Left renal cortex interstitium (tissue), 4 donors: ENCODE measurements at places on chromosomes 7 and 10.

GRCh38 chr7:83599131-83599530 is 49.8 kb downstream of the SEMA3E start:
- DNase-seq = no peak

DNA sequence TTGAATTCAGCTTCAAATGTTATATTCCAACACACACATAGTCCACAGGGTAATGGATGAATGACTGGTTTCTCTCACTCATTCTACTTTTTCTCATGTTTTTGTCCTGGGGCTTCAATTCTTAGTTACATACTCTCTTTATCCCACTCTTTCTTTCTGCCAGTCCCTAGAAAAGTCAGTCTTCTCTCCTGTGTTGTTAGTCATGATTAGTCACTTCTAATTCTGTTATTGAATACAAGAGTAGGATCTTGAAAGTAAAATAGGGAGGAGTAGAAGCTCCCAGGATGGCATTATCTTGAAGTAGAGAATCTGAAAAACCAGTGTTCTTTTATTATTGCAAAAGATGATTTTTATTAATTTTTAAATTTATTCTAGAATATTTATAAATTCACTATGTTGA is 45.5 kb upstream of the CALCR start:
- DNase-seq = no peak

DNA sequence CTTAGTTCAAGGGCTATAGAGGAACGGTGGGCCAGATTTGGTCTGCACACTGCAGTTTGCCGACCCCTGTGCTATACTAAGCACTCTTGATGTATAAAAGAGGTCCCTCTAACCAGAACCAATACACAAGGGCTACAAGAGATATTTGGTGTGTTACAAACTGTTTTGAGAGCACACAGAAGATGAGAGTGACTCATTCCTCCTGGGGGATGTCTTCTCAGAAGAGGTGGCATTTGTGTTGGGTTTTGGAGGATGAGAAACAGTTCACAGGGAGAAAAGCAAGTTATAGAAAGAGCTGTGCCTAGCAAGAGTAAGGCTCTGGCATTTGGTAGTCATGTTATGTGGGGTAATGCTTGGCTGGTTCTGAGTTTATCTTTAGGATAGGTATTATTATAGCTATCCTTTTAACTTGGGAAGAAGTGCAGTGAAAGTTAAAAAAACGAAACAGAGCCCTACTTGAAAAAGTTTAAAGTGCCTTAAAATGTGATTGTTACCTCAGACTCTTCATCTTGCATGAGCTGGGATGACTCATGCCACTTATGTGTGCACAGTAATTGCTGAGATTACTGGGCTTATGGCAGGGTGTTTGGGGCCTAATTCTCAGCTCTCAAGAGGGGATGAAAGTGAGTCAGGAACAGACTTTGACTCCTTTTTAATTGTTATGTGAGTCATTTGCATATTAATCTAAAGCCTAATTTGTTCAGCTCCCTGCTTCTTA is 160.4 kb downstream of the KIF20B start:
- DNase-seq = no peak

GRCh38 chr10:77293347-77293746 is 344.3 kb downstream of the KCNMA1 start:
- no peak for DNase-seq

DNA sequence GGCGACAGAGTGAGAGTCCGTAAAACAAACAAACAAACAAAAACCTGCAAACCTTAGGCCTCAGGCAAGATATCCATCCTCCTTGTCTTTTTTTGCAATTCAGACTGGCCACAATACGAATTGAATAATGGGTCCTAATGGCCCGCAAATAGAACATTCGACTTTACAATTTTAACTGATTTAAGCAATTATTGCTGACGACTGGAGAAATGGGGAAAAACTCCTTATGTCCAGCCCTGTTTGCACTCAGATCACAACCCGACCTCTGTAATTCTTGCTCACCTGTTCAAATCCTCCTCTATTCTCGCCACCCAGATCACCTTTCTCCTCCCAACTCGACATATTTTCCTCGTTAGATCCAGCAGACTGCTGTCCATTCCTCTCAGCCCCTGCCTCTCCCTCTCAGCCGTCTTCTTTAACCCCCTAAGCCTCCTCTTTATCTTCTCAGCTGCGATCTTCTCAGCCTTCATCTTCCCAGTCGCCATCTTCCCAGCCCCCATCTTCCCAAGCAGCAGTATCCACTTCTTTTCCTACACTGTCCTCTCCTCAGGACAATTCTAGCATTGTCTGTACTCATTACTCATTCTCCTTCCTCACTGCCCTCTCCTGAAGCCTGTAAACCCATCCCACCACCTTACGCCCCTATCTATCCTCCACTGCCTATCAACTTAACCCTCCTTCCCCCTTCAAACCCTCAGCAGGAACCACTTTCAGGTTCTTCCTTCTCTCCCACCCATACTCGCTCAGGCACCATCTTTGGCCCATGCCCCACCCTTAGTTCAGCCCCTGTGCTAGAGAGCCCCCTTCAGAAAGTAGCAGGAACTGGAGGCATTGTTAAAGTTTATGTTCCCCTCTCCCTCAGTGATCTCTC is 61.8 kb downstream of the LRRC17 start:
- no peak for DNase-seq

DNA sequence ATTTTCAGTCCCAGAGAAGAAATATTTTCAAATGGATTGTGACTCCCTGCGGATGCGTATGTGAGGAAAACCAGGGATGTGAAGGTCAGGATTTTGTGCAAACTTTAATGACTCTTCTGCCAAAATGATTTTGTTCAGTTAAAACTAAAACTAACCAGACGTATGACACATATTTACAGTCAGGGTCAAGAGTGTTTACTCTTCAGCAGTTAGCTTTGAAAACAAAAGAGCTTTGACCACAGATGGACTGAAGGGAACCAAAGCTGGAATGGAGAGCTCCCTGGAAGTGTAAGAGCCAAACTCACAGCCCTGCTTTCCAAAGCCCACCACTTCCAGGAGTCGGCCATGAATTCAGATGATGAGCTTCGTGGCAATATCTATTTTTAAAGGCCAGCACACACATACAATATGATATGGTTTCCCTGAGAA is 15.5 kb downstream of the SVIL start:
- no peak for DNase-seq

DNA sequence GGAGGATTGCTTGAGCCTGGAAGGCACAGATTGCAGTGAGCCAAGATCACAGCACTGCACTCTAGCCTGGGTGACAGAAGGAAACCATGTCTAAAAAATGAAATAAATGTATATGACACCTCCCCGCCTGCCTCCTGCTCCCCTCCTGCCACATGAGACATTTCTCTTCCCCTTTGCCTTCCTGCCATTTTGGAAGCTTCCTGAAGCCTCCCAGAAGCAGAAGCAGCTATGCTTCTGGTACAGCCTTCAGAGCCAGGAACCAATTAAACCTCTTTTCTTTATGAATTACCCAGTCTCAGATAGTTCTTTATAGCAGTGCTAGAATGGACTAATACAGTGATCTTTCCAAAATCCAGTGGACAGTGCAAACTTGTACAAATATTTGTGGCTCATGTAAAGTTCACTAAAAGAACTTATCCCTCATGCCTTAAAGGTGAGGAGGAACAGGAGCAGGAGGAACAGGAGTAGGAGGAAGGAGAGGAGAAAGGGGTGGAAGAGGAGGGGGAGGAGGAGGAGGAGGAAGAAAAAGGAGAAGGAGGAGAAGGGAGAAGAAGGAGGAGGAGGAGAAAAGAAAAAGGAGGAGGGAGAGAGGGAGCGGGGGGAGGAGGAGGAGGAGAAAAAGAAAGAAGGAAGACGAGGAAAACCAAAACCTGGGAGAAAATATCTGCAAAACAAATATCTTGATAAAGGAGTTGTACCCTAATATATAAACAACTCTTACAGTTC is 2.8 kb upstream of the ABI1 start:
- DNase-seq = no peak

DNA sequence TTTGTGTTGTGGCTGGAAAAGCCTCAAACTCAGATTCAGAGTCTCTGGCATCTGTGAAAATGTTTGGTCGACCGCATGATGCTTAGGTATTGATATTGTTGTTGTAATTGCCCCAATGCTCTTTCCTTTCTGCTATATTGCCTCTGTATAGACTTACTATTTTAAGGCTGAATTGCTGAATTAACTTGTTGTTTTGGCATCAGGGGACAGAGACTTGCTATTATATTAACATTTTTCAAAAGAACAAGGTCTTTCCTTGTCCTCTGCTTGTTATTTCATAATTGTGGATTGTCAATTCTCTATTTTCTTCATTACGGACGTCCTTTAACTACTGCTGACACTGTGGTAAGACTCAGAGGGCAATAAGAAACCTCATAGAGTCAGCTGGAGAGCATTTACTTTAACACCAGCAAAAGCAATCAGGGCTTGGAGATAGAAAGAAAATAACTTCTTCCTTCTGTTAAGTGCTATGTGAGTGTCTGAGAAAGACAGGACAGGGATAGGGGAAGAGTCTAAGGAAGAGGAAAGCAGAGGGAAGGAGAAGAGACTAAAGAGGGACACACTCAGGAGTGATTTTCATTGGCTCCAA is 17.6 kb downstream of the CPED1 start:
- no peak for DNase-seq
